Aorta (tissue), 5 donors: ENCODE measurements at places on chromosomes 6 and 20. TPM values are rescaled to one million over a fixed set of nuclear protein-coding genes. Genes with fewer than 3 reads are reported as not detected.

DNA sequence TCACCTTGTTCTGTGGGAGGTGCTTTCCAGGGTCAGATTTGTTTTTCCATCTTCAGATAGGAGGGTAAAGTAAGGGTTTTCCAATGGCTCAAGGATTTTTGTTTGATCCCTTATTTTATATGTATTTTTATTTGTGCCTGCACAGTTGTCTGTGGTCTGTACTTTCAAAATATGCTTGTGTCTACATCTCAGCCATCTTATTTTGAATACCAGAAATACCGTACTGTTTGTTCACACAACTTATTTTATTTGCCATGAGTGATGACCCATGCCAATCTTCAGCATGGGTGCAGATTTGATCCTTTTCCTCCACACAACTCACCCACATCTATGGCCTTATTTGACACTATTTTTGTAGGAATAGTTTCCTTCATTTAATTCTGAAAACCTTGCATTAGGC is 72.2 kb upstream of the PTCHD4 start:
- no peaks in the 10 kb centered on the region for H3K4me1 ChIP-seq
- H3K36me3 ChIP-seq, result no peaks in the 10 kb centered on the region
- DNase-seq, result no peak
- no peak overlapping the region for H3K27ac ChIP-seq

DNA sequence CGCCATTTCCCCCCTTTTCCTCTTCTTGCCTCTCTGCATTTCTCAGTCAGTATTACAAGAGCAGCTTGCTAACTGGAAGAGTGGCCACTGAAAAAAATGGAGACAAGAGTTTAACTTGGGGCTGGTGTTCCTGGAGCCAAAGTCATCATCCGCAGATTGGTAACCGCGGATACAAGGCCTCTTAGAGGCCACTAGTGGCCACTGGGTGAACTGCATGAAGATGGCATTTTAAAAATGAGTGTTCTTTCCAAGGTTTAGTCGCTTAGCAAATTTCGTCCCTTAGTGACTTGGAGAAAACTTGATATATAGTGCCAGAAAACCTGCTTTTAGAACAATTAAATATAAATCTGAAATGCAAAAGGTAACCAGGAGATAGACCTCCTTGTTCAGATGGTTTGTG is 4.8 kb downstream of the F13A1 start:
- H3K4me3 ChIP-seq, result no peak overlapping the region
- no peaks in the 10 kb centered on the region for H3K36me3 ChIP-seq
- H3K27me3 ChIP-seq, result no peaks in the 10 kb centered on the region
- no peaks in the 10 kb centered on the region for H3K4me1 ChIP-seq

C20orf141 gene
- not detected for total RNA-seq

GRCh38 chr6:79833964-79834284 is 113.4 kb downstream of the ELOVL4 start:
- no peaks in the 10 kb centered on the region for H3K4me1 ChIP-seq
- no peaks in the 10 kb centered on the region for H3K27me3 ChIP-seq
- no peaks in the 10 kb centered on the region for H3K36me3 ChIP-seq
- H3K27ac ChIP-seq, result no peak overlapping the region
- H3K4me3 ChIP-seq, result no peak overlapping the region
- DNase-seq, result no peak

- H3K4me3 ChIP-seq, result no peak overlapping the region
- no peaks in the 10 kb centered on the region for H3K36me3 ChIP-seq
- DNase-seq, result no peak
- H3K4me1 ChIP-seq, result no peaks in the 10 kb centered on the region
- H3K27me3 ChIP-seq, result no peaks in the 10 kb centered on the region
These were observed 56.6 kb upstream of the CD83 start for GRCh38 chr6:14060971-14061370.

DNA sequence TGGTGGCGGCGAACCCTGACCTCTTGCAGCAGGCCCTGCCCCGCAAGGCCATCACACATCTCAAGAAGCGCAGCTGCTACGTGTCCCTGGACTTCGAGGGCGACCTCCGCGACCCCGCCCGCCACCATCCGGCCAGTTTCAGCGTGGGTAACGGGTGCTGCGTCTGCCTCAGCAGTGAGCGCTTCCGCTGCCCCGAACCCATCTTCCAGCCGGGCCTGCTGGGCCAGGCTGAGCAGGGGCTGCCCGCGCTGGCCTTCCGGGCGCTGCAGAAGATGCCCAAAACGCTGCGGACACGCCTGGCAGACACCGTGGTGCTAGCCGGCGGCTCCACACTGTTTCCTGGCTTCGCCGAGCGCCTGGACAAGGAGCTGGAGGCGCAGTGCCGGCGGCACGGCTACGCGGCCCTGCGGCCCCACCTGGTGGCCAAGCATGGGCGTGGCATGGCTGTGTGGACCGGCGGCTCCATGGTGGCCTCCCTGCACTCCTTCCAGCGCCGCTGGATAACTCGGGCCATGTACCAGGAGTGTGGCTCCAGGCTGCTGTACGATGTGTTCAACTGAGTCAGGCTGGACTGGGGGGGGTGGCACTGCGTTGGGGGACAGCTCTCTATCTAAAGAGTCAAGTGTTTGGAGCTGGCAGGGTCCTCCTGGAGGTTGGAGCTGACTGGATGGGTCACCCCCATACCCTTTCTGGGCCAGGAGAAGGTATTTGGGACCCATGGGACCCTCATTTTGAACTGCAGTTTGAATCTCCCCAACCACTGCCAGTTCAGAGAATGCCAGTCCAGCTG is 1.1 kb downstream of the ACTL10 start:
- no peak overlapping the region for H3K27ac ChIP-seq
- H3K27me3 ChIP-seq, result no peaks in the 10 kb centered on the region
- no peaks in the 10 kb centered on the region for H3K4me1 ChIP-seq
- H3K36me3 ChIP-seq, result no peaks in the 10 kb centered on the region
- no peak overlapping the region for H3K4me3 ChIP-seq
- DNase-seq, result peak; percentile 92

CLVS2 gene
- not detected for total RNA-seq

RARS2 gene
- total RNA-seq, result 36.1 TPM

DNA sequence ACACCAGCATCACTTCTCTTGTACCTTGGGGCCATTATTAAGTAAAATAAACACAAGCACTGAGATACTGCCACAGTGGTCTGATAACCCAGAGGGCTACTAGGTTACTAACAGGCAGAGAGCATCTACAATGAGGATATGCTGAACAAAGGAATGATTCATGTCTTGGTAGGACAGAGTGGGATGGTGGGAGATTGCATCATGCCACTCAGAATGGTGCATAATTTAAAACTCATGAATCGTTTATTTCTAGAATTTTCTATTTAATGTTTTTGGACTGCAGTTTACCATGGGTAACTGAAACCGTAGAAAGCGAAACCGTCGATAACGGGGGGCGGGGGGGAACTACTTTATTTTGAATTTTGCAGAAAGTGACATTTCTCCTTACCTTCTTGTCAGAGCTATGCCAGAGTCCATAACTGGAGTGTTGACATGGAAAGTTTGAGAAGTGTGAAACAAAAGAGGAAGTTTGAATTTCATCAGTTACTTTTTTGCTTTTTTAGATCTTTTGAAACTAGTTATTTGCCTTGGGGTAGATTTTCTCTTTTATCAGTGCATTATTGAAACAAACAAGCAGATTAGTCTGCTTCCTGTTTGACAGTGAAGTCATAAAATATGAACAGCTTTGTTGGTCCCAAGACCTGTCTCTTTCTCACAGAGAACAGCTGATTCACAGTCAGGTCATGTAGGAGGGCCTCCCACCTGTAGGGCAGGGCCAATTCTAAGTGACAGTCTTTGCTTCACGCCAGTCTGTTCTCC is 124.9 kb downstream of the KLHL32 start:
- DNase-seq, result no peak
- peaks cover 2% of the 10 kb centered on the region for H3K4me1 ChIP-seq
- no peak overlapping the region for H3K4me3 ChIP-seq
- H3K27me3 ChIP-seq, result no peaks in the 10 kb centered on the region

SLC17A2 gene
- not detected for total RNA-seq

DNA sequence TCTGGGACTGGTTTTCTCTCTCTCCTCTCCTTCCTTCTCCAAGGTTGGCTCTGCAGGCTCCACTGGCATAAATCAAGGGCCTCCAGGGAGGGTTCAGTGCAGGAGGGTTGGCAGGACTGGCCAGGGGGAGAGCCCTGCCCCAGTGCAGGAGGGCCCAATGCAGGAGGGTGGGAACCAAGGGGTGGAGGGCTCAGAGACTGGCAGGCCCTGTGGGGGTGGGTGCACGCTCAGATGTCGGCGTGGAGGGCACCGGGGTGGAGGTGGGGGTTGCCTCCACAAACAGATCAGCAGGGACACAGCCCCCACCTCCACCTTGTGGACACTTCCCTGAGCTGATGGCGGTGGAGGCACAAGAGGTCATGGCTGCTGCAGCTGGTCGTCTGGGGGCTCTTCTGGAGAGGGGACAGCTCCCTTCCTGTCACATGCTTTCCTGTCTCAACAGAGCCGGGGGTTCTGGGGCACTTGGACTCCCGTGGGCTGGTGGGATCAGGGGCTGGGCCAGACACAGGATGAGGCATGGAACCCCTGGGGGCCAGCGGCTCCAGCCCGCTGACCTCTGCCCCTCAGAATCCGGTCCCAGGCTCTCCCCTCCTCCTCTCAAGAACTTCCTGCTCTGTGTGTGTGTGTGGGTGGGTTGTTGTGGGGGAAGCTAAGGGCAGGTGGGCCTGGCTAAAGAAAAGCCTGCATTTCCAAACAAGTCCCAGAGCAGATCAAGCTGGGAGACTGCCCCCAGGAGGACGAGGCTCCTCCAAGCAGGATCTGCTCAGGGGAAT is 2.7 kb upstream of the ABHD16B start:
- DNase-seq, result no peak
- H3K36me3 ChIP-seq, result no peaks in the 10 kb centered on the region
- no peaks in the 10 kb centered on the region for H3K4me1 ChIP-seq
- no peak overlapping the region for H3K4me3 ChIP-seq
- no peaks in the 10 kb centered on the region for H3K27me3 ChIP-seq

CTCFL gene
- not detected for total RNA-seq

GRCh38 chr20:39268981-39269461 is 306.9 kb downstream of the DHX35 start:
- DNase-seq, result peak; percentile 84
- no peaks in the 10 kb centered on the region for H3K27me3 ChIP-seq
- H3K4me1 ChIP-seq, result no peaks in the 10 kb centered on the region
- no peak overlapping the region for H3K27ac ChIP-seq
- no peak overlapping the region for H3K4me3 ChIP-seq
- no peaks in the 10 kb centered on the region for H3K36me3 ChIP-seq

ADGRF1 gene
- not detected for total RNA-seq

DNA sequence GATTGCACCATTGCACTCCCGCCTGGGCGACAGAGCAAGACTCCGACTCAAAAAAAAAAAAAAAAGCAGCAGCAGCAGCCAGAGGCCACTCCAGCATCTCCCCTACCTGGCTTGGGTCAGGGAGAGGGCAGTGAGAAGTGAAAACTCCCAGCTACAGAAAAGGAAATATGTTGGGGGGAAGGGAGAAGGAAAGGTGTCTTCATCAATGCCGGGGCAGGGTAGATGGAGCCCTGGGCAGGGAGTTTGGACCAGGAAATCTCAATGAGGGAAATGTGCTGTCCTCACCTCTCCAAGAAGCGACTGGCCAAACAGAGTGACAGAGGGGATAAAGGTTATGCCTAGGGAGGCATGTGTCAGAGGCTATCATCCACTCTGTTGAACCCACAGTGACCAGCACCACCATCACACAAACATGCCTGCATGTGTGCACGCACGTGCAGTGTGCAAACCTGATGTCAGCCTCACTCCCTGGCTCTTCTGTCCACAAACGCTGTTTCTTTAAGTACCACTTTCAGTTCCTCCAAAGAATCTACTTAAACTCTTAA is 887 bp upstream of the AIF1 start:
- no peak for DNase-seq
- no peaks in the 10 kb centered on the region for H3K4me1 ChIP-seq
- H3K27ac ChIP-seq, result no peak overlapping the region
- H3K27me3 ChIP-seq, result no peaks in the 10 kb centered on the region
- no peak overlapping the region for H3K4me3 ChIP-seq

DNA sequence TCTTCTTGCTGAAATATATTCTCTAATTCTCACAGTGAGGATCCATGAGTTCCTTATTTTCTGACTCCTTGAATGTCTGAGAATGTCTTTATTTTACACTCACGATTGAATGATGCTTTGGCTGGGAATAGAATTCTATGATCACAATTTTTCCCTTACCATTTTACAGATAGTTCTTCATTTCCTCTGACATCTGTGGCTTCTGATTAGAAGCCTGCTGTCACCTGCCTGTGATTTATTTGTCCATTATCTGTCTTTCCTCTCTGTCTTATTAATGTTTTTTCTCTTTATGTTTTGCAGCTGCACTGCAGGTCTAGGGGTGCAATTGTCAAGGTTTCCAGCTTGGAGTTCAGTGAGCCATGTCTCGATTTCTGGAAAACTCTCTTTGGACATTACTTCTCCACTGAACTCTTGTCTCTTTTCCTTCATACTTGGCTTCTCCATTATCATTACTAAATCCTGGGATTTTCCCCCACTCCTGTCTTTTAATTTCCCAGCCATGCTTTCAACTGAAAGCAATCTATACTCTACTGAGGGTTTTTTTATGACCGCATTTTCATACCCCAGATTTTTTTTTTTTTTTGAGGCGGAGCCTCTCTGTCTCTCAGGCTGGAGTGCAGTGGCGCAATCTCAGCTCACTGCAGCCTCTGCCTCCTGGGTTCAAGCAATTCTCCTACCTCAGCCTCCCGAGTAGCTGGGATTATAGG is 121.2 kb upstream of the PRND start:
- H3K27ac ChIP-seq, result no peak overlapping the region
- H3K36me3 ChIP-seq, result no peaks in the 10 kb centered on the region
- H3K4me3 ChIP-seq, result no peak overlapping the region
- DNase-seq, result no peak
- no peaks in the 10 kb centered on the region for H3K27me3 ChIP-seq

DNA sequence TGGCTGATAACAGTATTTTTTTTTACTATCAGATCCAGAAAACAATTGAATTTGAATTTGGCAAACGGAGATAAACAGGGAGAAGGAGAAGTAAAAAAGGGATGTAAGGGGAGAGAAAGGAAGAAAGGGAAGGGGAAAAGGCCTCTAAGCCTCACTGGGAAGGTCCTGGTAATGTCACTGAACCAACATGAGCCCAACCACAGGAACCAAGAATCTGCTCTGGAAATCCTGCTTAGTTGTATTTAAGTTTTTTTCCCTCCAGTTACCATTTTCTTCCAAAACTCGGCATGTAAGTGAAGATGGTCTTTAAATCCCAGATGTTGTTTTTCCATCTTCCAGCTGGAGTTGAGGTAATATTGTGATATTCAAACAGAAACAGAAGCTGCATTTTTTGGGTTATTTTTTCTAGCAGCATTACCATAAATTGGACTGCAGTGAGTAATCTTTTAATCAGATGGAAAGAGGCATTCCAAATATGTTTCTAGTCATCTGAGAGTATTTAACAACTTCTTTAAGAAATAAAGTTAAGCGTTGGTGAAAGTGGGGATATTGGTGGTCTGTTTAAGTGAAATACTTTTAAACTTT is 91.1 kb downstream of the TXNDC5 start:
- H3K4me1 ChIP-seq, result no peaks in the 10 kb centered on the region
- no peak overlapping the region for H3K4me3 ChIP-seq
- H3K27me3 ChIP-seq, result no peaks in the 10 kb centered on the region
- no peak for DNase-seq
- H3K27ac ChIP-seq, result no peak overlapping the region

DNA sequence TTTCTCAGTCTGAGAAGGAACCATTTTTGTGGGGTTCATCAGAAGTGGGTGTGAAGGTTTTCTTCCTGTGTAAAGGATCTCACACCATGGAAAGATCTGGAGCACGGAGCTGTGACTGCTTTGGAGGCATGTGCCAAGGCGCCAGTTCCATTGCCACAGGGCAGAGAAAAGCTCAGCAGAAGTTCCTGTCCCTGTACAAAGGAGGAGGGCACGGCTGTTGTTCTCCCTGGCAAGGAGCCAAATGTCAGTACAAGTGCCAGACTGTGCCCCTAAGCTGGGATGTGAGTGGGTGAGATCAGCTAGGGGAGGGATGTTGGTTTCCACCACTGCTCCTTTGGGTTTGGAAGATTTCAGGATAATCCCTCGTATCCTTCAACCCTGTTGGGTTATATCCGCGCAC is 117.3 kb downstream of the CRYBG1 start:
- no peaks in the 10 kb centered on the region for H3K4me1 ChIP-seq
- no peak overlapping the region for H3K4me3 ChIP-seq
- H3K36me3 ChIP-seq, result no peaks in the 10 kb centered on the region

MEP1A gene
- total RNA-seq, result not detected
